ENCODE measurements at places on chromosomes 4 and X.

- no peak for DNase-seq
Measured at GRCh38 chr4:128275346-128275745, 12.3 kb downstream of the PGRMC2 start.

- DNase-seq: no peak
Measured at GRCh38 chr4:18686338-18687037, 664.9 kb upstream of the LCORL start.

- no peak for DNase-seq
Measured at GRCh38 chr4:36241771-36242170, 2.5 kb downstream of the ARAP2 start.

GRCh38 chr4:52627876-52628275, 31.2 kb downstream of the USP46 start:
- no peak for DNase-seq

GRCh38 chrX:138877746-138878145, 166.2 kb upstream of the FGF13 start:
- no peak for DNase-seq

- DNase-seq: peak; percentile 83
Measured at GRCh38 chrX:44871931-44872820, 812 bp upstream of the KDM6A start.

GRCh38 chr4:1155314-1155713, 17.1 kb downstream of the SPON2 start:
- DNase-seq: no peak

GRCh38 chrX:88560673-88561330, 186.2 kb upstream of the CPXCR1 start:
- no peak for DNase-seq

DNA sequence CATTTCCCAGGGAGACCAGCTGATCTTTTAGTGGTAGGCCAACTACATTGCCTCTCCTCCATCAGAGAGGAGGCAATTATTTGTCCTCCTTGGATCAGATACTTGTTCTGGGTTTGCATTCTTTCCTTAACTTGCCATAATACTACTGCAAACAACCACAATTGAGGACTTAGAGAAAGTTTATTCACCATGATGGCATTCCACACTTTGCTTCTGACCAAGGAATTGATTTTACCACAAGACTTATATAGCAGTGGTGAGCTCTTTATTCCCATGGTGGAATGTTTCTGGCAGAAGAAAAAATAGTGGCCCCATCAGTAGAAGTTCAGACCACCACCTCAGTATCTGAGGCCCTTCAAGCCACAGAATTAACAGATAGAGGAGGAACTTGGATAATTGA, 123.9 kb upstream of the PPP3CA start:
- DNase-seq: no peak

GRCh38 chr4:140621161-140621560, 52.4 kb upstream of the UCP1 start:
- DNase-seq: no peak

DNA sequence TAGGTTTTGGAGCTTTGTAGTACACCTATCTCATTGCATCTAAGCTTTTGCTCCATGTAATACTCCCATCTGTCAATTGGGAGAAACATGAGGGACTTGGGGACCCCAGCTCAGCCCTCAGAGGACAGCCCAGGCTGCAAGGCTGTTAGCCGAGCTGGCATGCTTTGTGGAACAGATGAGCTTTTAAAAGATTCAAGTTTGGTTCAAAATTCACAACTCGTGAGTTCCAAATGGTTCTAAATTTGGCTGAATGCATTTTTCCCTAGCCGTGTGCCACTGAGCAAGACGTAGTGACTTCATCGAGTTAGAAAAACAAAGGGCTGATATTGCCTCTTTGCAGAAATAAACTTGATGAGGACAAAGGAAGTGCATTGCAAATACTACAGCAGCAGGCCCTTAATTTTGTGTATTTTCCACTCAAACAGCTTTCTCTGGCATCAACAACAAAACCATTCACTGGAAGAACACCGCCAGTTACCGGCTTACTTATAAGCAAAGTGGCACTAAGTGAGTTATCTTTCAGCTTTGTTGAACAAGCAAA, 165.0 kb upstream of the HS3ST1 start:
- DNase-seq: no peak

DNA sequence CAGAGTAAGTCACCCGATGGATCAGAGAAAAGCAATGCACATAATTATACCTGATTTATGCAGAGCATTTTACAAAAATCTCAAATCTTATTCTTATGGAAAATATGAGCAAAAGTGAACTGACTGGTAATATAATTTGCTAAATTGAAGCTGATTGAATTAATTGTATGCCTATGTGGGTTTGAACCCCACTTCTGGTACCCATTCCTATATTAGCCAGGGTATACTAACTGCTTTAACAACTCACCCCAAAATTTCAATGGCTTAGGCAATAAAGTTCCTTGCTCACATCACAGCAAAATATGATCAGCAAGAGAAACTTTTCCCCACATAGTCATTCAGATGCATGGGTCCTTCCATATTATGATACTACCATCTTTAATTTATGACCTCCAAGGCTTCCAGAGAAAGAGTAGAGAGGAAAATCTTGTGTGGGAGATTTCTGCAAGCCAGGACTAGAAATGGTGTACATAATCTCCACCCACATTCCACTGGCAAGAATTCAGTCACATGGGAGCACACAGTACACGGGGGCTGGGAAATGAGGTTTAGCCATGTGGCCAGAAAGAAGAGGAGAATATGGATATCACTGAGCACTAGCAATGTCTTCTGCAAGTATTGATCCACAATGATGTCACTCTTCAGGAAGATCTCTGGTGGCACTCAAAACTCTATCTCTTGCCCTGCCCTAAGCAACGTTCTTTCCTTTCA, 640.7 kb downstream of the BCOR start:
- DNase-seq: no peak

GRCh38 chr4:8846046-8846720, 25.5 kb downstream of the HMX1 start:
- no peak for DNase-seq

- no peak for DNase-seq
Measured at GRCh38 chrX:74370487-74370886, 50.8 kb upstream of the SLC16A2 start.

GRCh38 chr4:71553605-71554004, 214.8 kb downstream of the SLC4A4 start:
- DNase-seq: no peak

DNA sequence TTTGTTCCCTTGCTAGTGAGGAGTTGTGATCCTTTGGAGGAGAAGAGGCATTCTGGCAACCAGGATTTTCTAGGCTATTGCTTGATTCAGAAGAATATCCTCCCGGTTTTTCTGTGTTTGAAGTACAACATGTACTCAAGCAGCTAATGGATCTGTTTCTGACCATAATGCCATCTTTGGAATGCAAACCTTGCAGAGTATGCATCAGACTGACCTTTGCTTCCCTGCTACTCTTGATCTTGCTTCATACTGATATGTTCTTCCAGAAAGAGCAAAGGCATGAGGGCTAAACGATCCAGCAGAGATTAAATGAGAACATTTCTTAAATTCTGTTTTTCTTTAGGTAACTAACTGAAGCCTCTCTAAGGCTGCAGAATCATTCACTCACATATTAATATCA, 265.4 kb upstream of the SLC7A11 start:
- DNase-seq: no peak

DNA sequence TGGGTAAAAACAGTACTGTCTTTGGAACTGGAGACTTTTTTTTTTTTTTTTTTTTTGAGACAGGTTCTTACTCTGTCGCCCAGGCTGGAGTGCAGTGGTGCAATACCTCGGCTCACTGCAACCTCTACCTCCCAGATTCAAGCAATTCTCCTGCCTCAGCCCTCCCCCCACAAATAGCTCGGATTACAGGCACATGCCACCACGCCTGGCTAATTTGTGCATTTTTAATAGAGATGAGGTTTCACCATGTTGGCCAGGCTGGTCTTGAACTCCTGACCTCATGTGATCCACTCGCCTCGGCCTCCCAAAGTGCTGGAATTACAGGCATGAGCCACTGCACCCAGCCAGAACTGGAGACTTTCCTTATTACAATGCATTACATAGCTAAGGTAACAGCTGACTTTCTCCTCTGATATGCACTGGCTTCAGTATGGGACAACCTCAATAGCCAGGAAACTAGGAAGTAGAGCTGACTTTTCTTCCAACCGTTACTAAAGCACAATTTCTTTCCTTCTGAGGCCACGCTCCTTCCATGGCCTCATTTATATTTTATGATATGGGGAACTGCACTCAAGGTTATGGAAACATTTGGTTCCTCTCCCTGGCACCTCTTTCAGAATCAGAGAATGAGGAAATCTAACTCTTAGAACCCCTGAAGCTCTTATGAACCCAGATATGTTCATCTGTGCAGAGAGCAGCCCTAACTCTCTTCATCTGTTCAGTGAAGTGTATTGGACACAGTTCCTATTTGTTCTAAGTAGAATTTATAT, 53.5 kb upstream of the FAM9B start:
- DNase-seq: peak; percentile 11
